Esophagus muscularis mucosa (tissue), 4 donors: ENCODE measurements at places on chromosomes 6 and 20.

DNA sequence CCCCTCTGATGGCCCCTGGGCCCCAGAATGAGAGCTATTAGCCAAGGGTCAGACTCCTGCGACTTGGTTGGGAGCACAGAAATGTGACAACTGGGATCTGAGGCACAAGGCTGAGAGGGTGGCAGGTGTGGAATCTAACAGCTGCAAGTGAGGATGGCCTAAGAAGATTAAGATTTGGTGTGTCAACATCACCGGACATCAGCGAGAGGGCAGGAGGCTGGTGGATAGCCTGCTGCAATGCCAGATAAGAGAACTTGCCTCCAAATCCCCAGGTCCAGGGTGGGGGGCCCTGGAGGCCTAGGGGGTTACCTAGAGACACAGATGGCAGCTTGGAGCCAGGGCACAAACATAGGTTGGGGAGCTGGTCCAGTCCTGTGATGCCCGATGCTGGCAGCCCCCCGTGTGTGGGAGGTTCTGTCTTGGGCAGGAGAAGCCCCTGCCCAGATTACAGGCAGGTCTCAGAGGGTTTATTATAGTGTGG is 155.8 kb downstream of the GRM4 start:
- DNase-seq, result no peak

DNA sequence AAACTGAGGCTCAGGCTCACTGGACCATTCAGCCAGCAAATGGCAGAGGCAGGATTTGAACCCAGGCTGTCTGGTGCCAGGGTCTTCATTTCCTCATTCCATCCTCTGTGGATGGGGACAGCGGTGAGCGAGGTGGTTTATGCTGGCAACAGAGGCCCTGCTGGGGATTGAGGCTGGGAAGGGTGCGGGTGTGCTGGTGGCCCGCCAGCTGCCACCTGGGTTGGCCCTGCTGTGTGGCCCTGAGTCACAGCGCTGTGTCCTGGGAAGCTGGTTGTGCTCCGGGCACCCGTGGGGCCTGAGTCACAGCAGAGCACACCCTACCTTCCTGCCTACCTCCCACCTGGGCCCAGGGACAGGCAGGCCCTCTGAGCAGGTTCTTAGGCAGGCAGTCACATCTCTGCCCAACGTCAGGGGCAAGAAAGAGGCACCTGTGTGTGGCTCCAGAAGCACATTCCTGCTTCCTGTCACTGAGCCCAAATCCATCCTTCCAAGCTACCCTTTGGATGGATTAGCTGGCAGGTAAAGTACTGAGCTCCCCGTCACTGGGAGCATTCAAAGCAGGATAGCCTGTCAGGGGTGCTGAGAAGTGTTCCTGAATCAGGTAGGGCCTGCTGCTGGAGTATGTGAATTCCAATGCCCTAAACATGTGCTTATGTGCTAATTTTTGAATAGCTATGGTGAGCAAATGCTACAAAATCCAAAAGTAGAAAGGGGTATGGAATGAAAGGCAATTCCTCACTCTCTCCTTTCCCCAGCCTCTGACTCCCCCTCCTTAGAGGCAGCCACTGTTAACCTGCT is 53.9 kb downstream of the CEBPB start:
- DNase-seq, result no peak

DNA sequence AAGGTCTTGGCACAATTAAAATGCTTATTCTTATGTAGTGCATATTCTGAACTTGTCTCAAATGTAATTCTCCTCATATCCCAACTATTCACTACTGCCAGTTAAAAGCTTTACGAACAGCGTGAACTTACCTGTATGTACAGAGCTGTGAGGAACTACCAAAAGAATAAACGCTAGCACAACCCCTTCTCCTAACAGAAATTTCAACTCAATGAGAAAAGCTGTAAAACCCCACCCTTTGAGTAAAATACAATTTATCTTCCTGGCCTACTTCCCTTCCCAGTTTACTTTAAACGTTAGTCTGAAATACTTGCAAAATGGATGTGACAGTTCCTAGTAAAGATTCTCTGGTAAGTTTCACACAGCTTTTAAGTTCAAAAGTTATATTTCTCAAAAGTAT is 165.5 kb upstream of the SHLD1 start:
- no peak for DNase-seq

GRCh38 chr20:21272279-21272678 is 30.9 kb upstream of the XRN2 start:
- no peak for DNase-seq

DNA sequence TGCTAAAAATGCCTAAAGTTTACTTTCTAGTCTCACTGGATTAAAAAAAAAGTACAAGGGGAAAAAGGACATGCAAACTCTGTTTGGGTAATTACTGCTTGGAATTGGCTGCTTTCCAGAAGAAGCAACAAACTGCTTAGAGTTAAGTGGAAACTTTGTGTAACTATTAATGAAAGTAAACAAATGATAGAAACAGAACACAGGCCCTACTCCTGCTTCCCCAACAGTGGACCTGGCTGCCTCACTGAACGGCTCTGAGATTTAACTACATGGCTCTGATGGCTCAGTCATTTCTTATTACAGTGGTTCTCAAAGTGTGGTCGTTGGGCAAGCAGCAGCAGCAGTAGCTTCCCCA is 108.5 kb downstream of the MAN1A1 start:
- DNase-seq, result no peak

- DNase-seq, result no peak
Measured at GRCh38 chr6:142412241-142412640, 110.4 kb downstream of the ADGRG6 start.

GRCh38 chr6:32807020-32807580 is 9.7 kb downstream of the HLA-DOB start:
- no peak for DNase-seq

GRCh38 chr20:22652681-22653588 is 68.6 kb upstream of the FOXA2 start:
- DNase-seq, result no peak

- no peak for DNase-seq
Measured at GRCh38 chr6:4948781-4949450, 54.9 kb downstream of the RPP40 start.

DNA sequence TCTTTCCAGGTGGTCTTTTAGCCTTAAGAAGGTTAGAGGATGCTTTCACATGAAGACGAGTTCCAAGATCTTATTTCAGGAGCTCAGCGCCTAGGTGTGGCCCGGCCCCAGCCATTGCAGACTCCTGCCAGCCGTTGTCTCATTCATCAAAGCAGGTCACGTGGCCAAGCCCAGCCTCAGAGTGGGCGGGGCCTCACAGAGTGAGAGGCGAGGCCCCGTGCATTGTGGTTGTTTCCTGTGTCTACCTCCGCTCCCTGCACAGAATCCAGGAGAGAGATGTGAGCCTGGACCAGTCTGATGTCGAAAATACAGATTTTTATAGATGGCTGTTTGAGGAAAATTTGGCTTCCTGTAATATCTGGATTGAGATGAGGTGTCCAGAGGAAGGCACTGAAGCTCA is 49.2 kb upstream of the CST5 start:
- DNase-seq, result peak; percentile 77

DNA sequence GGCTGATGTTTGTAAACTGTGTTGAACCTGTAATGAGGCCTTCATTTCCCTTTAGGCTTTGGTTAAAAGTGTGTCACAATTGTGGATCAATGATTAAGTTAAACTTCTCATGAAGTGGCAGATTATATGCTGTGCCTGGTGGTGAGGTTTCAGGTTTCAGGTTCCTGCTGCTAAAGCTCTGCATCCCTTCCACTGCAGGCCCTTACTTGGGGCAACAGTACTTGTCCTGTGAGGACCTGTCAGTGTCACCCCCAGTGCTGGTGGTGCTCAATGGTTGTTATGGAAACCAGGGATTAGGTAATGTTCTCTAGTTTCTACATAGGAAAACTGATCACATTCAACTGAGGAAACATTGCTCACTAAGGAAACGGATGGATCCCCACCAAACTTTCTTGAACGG is 18.5 kb downstream of the RPP21 start:
- DNase-seq, result no peak

DNA sequence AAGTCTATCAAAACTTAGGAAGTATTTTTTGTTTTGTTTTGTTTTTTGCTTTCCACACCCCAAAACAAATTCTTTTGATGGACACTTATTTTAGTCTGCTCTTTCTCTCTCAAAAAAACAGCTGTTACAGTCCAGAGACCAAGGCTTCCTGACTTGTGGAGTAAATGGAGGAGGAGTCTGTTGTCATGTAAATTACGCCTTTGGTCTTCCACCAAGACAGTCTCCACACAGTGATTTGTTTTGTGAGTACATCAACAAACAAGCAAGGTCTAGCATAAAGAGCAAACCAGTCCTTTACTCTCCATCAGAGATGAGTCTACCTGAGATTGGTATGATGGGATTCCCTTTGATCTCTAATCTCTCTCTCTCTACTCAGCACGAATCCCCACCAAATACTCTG is 588.0 kb upstream of the ARID1B start:
- no peak for DNase-seq

DNA sequence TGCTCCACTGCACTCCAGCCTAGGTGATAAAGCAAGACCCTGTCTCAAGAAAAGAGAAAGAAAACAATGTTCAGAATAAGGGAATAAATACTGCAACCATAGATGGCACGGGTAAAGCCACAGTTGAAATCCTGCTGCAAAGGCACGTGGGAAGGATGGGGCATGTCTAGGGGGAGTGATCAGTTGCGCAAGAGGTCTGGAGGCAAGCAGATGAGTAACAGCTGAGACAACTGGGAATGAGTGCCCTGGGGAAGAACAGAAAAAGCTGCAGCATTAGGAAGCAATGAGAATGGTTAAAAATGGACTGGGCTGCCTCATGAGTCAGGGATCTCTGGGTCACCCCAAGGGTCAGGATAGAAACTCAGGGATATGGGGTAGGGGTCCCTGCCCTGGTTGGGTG is 96.3 kb downstream of the GMPR start:
- DNase-seq, result no peak

- peak; percentile 75 for DNase-seq
Measured at GRCh38 chr20:22226849-22227700, 357.3 kb downstream of the FOXA2 start.

DNA sequence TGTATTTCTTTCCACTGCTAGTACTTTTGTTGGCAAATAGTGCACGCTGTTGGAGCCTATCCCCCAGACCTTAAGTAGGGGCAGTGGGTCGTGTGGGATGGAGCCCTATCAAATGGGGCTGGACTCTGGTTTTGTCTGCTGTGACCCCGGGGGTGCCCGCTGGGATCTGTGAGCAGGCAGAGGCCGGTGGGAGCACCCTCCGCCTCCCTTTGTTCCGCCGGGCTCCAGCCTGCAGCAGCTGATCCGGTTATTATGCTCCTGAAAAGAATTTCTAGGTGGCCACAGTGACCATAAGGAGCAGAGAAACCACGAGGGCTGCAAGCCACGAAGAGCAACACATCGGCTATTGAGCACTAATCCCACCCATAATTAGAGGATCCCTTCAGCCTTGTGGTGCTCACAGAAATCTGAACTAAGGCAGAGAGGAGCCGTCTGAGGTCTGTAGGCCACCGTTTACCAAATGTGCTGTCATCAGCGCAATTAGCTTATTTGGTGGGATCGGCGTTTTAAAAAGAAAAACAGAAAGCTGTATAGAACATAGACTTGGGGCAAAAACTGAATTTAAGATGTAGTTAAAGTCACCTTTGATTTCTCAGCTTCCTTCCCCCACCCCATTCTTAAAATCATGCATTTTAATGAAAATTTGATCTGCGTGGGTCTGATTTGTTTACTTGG is 598.3 kb upstream of the JAG1 start:
- no peak for DNase-seq

DNA sequence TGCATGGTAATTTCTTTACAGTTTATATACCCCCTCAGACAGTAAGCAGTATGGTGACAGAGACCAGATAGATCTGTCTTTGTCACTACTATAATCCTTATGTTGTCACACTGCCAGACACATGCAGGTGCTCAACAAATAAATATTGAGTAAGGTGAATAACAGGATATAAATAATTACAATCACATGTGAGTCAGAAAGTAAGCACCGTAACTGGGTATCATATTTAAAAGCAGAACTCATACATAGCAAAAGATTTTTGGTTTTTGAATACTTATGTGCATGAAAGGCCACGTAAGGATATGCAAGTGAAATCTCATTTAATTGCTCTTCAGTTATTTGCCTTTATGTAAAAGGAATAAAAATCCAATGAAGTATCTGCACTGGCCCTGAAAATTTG is 17.4 kb downstream of the CNBD2 start:
- DNase-seq, result no peak

- no peak for DNase-seq
Measured at GRCh38 chr6:12065321-12066140, 53.4 kb downstream of the HIVEP1 start.

GRCh38 chr6:27541933-27542297 is 69.0 kb upstream of the ZNF184 start:
- DNase-seq, result no peak
